ENCODE measurements at places on chromosomes 3 and 15. TPM values are rescaled to one million over a fixed set of nuclear protein-coding genes. Genes with fewer than 3 reads are reported as not detected.

The GOLGA8J gene
- not detected for total RNA-seq

The ISLR2 gene
- not detected for total RNA-seq

The KNG1 gene
- not detected for total RNA-seq

The CHRM5 gene
- total RNA-seq, result not detected

The AHSG gene
- total RNA-seq, result not detected

The SLC2A2 gene
- total RNA-seq, result not detected

GRCh38 chr3:16494814-16495431 lies 18.6 kb downstream of the RFTN1 start:
- DNase-seq, result no peak

- DNase-seq, result no peak
Measured at GRCh38 chr3:173395073-173395411, 2.5 kb upstream of the NLGN1 start.

DNA sequence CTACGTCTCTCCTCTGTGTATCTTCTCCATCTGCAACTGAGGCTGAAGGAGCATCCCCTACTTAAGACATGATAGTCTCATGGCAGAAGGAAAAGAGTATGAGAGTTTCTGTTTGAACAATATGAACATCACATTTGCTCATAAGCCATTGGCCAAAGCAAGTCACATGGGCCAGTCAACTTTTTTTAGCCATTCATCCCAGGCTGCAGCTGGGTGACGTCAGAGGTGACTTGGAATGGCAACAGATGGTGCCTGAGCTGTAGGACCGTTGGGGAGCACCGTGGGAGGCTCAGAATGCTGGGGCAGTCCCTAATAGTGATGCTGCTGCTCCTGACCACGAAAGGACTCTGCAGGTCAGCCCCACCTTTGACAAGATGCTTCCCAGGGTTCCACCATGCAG lies 58.7 kb downstream of the CRTC3 start:
- DNase-seq, result no peak

GRCh38 chr3:152156880-152157279 lies 111.8 kb upstream of the MBNL1 start:
- no peak for DNase-seq

DNA sequence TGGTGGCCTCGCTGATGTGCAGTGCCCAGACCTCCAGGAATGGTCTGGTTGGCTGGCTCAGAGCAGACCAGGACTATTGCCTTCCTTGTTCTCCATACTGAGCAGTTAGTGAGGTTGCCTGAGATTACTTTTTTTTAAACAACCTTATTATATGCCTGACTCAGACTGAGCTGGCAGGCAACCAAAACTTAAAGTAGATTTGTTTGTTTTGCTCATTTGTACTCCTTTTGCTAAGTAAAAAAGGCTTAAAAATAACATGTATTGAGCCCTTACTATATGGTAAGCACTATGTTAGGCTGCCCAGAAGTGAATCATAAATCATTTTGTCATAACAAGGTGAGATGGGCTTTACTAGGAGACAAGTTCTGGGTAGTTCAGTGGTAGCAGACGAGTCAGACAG lies 92.4 kb downstream of the GHSR start:
- DNase-seq, result no peak

DNA sequence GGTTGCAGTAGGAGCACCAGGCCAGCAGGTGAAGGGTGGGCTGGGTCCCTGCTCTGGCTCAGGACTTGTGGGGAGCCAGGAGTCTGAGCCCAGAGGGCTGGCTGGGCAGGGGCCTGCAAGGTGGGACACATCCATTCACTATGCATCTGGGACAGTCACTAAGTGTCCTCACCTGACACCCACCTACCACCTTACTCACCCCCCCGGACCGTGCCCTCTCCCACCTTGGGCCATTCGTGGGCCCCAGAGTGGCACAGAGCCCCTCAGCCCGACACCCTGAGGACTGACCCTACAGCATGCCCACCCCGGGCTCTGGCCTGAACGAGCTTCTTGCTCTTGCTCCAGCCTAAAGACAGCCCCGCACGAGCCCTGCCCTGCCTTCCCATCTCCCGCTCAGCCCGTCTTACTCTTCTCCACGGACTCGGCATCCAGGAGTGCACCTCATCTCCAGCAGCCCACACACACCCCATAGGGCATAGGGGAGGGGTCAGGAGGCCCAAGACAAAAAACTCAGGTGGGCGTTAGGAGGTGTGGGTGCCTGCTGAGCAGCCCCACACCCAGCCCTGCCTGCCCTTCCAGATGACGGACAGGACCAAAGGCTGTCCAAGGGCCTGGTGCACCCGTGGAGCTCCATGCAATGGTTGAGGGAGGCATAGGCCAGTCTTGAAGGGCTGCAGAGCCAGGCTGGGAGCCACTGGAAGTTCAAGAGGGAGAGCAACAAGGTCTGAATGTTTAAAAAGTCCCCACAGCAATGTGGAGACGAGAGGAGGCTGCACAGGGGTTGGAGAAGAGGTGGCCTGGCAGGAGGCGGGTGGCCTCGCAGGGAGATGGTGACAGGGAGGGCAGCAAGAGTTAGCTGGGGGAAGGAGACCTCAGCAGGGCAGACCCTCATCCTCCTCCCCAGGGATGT lies 27.0 kb downstream of the PTH1R start:
- peak; percentile 13 for DNase-seq

DNA sequence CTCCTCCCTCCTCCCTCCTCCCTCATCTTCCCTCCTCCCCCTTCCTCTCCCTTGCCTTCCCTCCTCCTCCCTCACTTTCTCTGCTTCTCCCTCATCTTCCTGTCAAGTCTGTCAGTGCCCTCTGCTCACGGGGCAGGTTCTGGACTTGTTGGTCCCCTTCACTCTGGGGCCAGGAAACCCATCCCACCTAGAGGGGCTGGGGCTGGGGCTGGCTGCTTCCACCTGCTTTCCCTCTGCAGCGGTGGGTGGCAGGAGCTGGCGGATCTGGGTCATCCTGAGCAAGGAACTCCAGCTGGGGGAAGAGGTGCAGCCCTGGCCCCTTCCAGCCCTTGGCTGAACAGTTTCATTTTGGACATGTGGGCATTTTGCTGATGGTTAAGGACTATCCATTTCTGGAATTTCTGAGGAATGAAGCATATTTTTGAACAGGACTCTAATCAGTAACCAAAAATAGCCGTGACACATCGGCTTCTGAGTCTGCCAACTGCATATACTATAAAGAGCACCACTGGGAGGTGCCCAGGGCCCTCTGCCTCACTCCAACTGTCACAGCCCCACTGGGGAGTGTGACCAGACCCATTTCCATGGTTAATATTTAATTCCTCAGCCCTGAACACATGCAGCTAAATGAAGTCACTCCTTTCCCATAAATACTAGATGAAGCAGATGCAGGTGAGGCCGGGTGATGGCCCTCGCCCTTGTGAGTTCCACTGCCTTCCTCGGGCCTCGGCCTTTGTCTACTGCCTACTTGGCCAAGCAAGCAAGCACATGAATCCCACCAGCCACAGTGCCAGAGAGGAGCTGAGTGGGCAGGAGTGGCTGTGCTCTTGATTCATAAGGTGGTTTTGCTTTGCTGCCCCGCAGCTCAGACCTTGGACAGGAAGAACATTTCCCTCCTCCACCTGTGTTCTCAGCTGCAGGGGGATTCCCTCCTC lies 39.8 kb downstream of the CHDH start:
- no peak for DNase-seq

DNA sequence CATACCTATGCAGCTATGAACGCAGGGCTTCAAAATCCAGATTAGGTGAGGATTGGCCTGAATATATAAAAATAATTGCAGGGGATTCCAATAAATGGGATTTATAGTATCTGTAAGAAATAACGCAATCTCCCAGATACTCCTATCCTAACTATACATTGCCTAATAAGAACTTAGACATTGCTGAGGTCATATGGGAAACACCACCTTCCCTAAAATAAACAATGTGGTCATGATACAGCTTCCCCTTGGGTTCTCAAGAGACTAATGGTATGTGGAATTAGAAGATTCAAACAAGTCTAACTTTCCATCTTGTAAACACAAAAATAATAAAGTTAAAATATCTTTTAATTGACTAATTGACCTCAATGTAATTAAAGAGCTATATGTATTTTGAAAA lies 28.2 kb downstream of the UBE3A start:
- DNase-seq, result no peak

- DNase-seq, result no peak
Measured at GRCh38 chr3:68988740-68989139, 24.7 kb downstream of the EOGT start.

GRCh38 chr3:73787620-73788019 lies 162.9 kb upstream of the PDZRN3 start:
- DNase-seq, result no peak

DNA sequence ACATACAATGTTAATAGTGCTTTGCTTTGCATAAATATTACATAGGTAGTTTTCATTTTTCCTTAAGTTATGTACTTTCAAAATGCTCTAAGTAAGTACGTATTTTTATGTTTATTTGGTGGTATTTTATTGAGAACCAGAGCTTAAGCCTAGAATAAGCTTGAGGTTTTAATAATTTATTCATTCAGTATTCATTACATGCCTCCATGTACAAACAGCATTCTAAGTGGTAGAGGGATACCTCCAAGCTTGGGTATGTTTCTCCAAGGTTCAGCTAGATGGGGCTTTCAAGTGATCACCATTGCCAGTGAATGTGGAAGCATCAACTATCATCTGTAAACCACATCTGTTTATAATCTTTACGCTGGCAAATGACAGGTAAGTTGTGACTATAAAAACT lies 52.3 kb downstream of the PEAK1 start:
- no peak for DNase-seq

Measured in activated B cell treated with CpG ODN at 0.5 μM for 24 hours (primary cell).